ENCODE measurements at places on chromosomes 2 and 18. TPM values are rescaled to one million over a fixed set of nuclear protein-coding genes. Genes with fewer than 3 reads are reported as not detected.

DNA sequence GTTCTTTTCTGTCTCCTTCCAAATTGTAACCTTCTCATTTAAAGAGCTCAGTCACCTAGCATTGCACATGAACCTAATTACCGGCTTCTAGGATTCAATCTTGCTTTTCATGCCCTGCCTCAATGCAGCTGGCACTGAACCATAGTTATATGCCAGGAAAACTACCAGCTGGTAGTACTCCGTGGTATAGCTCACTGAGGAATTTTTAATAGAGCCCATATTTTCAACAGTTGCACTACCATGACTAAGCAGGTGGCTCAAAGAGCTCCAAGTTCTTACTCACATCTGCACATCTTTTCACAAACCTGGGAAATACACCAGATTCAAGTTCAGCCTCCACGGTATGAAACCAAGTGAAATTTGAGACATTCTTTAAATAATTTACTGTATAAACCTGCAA, 363.5 kb downstream of the GRB14 start:
- no peak overlapping the region for H3K27ac ChIP-seq
- no peaks in the 10 kb centered on the region for H3K27me3 ChIP-seq
- no peaks in the 10 kb centered on the region for H3K4me1 ChIP-seq
- H3K4me3 ChIP-seq = no peak overlapping the region
- no peak for DNase-seq

- H3K27me3 ChIP-seq = no peaks in the 10 kb centered on the region
- no peak overlapping the region for H3K4me3 ChIP-seq
- H3K27ac ChIP-seq = no peak overlapping the region
- no peaks in the 10 kb centered on the region for H3K36me3 ChIP-seq
- peaks cover 3% of the 10 kb centered on the region for H3K4me1 ChIP-seq
Observed at GRCh38 chr2:29068513-29068912, 5.8 kb downstream of the PCARE start.

CTDP1 gene
- total RNA-seq = 45.5 TPM

DNA sequence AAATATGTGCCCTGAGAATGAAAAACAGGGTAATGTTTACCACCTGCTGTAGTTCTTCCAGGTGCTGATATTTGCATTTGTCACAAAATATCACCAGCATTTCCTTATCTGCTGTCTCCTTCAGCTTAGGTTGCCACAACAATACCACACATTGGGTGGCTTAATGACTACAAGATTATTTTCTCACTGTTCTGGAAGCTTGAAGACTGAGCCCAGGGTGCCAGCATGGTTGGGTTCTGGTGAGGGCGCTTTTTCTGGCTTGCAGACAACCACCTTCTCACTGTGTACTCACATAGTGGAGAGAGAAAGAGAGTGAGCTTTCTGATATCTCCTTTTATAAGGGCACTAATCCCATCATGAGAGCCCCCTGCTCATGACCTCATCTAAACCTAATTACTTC, 407.5 kb upstream of the RGPD4 start:
- no peak overlapping the region for H3K27ac ChIP-seq
- no peaks in the 10 kb centered on the region for H3K36me3 ChIP-seq
- H3K27me3 ChIP-seq = no peaks in the 10 kb centered on the region

DNA sequence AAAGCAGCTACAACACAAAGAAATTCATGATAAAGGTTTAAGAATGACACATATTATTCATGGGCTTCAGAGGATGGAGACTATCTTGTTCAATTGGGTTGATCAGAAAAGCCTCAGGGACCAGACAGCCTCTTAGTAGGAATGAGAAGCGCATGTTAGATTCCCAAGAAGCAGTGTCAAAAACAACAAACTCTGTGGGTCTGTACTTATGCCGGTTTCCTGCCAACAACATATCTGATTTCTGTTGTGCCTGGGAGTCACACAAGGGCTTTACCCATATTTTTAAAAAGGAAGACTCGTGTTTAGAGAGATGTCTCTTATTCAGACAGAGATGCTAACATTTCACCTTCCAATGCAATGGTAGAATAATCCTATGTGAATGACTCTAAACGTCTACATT, 2180.6 kb upstream of the CELF4 start:
- no peaks in the 10 kb centered on the region for H3K36me3 ChIP-seq
- H3K4me1 ChIP-seq = no peaks in the 10 kb centered on the region
- DNase-seq = no peak
- H3K27me3 ChIP-seq = no peaks in the 10 kb centered on the region

SALL3 gene
- total RNA-seq = not detected

DNA sequence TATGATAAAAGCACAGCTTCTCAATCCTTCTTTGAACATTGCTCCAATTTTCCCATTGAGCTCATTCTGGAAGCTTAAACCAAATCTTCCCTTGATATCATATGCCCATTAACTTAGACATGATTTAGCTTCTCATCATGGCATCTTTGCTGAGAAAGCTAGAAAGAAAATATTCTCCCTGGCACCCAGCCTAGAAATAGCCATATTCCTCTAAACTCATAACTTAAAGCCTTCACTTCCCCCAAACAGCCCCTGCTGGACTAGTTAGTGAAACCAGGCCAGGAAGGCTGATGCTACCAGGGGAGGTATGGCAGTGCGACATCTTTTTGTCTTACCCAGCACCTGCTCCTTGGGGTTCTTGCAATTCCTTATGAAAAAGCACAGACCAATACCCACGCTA, 4.3 kb downstream of the AAK1 start:
- peaks cover 53% of the 10 kb centered on the region for H3K4me1 ChIP-seq
- peak overlapping the region; percentile 45 for H3K27ac ChIP-seq
- H3K4me3 ChIP-seq = peak overlapping the region; percentile 86
- DNase-seq = no peak
- peaks cover 48% of the 10 kb centered on the region for H3K36me3 ChIP-seq
- H3K27me3 ChIP-seq = no peaks in the 10 kb centered on the region

- H3K4me1 ChIP-seq = peaks cover 41% of the 10 kb centered on the region
- peaks cover 19% of the 10 kb centered on the region for H3K36me3 ChIP-seq
- no peak overlapping the region for H3K4me3 ChIP-seq
- no peaks in the 10 kb centered on the region for H3K27me3 ChIP-seq
- DNase-seq = peak; percentile 50
Observed at GRCh38 chr2:96493072-96493471, 12.1 kb downstream of the NEURL3 start.

CREG2 gene
- total RNA-seq = not detected

ITGB6 gene
- not detected for total RNA-seq

GRCh38 chr2:237980751-237981150, 13.9 kb downstream of the UBE2F start:
- DNase-seq = peak; percentile 71
- no peaks in the 10 kb centered on the region for H3K27me3 ChIP-seq
- H3K4me1 ChIP-seq = peaks cover 66% of the 10 kb centered on the region
- H3K36me3 ChIP-seq = peaks cover 57% of the 10 kb centered on the region
- peak overlapping the region; percentile 66 for H3K4me3 ChIP-seq
- H3K27ac ChIP-seq = peak overlapping the region; percentile 74

GRCh38 chr2:2229626-2230432, 101.2 kb downstream of the MYT1L start:
- no peak for DNase-seq
- no peaks in the 10 kb centered on the region for H3K4me1 ChIP-seq
- no peak overlapping the region for H3K27ac ChIP-seq
- no peak overlapping the region for H3K4me3 ChIP-seq

DNA sequence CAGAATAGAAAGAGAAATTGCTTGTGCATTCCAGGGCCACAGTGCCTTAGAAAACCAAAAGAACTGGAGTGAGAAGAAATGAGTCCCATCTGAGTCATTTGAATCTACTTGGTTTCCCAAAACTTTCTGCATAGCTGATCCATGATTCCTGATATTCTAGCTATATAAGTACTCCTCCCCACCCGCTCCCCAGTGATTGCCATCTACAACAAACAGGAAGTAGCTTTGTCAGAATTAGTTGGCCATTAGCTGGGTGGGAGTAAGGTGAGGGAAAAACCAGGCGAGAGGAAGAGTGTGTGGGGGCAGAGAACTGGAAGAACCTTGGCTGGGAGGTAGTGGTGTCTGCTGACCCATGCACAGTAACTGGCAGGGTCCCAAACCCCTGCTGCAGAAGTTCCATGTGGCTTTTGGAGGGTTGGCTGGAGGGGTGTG, 122.1 kb downstream of the ACAA2 start:
- no peak overlapping the region for H3K4me3 ChIP-seq
- peaks cover 7% of the 10 kb centered on the region for H3K4me1 ChIP-seq
- H3K27ac ChIP-seq = no peak overlapping the region
- peaks cover 11% of the 10 kb centered on the region for H3K27me3 ChIP-seq

GRCh38 chr2:46008091-46008870, 288.9 kb upstream of the EPAS1 start:
- peaks cover 8% of the 10 kb centered on the region for H3K36me3 ChIP-seq
- H3K27me3 ChIP-seq = no peaks in the 10 kb centered on the region
- DNase-seq = no peak
- peaks cover 12% of the 10 kb centered on the region for H3K4me1 ChIP-seq

TNFRSF11A gene
- total RNA-seq = 16.4 TPM

ATG4B gene
- total RNA-seq = 109 TPM

DNA sequence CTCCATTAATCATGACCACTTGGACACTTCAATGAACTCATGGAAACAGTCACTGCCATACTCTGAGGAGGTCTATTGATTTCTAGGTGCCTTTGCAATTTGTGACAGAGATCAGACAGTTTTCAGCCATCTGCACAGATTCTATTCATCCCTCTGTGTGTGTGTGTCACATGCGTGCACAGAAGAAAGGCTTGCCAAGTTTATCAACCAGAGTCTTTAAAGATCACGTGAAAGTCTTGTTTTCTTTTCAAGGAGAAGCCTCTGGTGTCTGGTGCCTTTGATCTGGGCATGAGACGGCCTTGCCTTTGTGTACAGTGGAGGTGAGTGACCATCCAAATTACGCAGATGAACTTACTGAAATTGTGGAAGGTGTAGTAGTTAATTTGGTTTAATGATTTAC, 164.2 kb downstream of the VAPA start:
- H3K4me3 ChIP-seq = no peak overlapping the region
- H3K36me3 ChIP-seq = no peaks in the 10 kb centered on the region
- H3K27ac ChIP-seq = no peak overlapping the region

DNA sequence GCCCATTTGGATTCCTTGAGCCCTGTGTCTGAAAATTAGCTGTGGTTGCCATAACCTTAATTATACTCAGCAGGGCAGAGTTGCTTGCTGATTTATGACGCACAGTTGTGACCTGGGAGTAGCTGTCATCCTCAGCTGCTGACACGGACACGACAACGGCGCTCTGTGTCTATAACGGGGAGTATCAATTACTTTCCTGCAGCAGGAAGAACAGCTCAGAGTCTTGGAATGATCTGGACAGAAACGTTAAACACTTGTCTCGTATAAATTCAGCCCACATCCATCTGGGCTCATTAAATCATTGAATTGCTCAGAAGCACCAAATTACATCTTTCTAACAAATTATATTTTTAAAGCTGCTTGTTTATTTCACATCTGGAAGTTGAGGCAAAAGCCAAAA, 116.3 kb downstream of the SEPTIN10 start:
- H3K36me3 ChIP-seq = no peaks in the 10 kb centered on the region
- DNase-seq = no peak
- no peak overlapping the region for H3K4me3 ChIP-seq
- H3K4me1 ChIP-seq = no peaks in the 10 kb centered on the region
- no peak overlapping the region for H3K27ac ChIP-seq

SRD5A2 gene
- not detected for total RNA-seq

FSIP2 gene
- 0.21 TPM for total RNA-seq

DYNAP gene
- not detected for total RNA-seq

- peaks cover 5% of the 10 kb centered on the region for H3K4me1 ChIP-seq
- no peak overlapping the region for H3K4me3 ChIP-seq
- H3K27me3 ChIP-seq = peaks cover 53% of the 10 kb centered on the region
- H3K27ac ChIP-seq = no peak overlapping the region
- H3K36me3 ChIP-seq = peaks cover 4% of the 10 kb centered on the region
Observed at GRCh38 chr2:218964041-218964771, 4.7 kb downstream of the CDK5R2 start.

LRRTM4 gene
- total RNA-seq = not detected

IL1R1 gene
- 1.7 TPM for total RNA-seq

VSNL1 gene
- not detected for total RNA-seq

SH2D6 gene
- 0.96 TPM for total RNA-seq

GRCh38 chr18:28794459-28795245, 617.7 kb upstream of the CDH2 start:
- H3K36me3 ChIP-seq = no peaks in the 10 kb centered on the region
- no peak for DNase-seq
- H3K4me1 ChIP-seq = no peaks in the 10 kb centered on the region
- H3K27me3 ChIP-seq = no peaks in the 10 kb centered on the region

GRCh38 chr2:38514603-38515154, 88.0 kb downstream of the HNRNPLL start:
- H3K4me1 ChIP-seq = no peaks in the 10 kb centered on the region
- H3K27ac ChIP-seq = no peak overlapping the region
- no peaks in the 10 kb centered on the region for H3K36me3 ChIP-seq
- H3K4me3 ChIP-seq = no peak overlapping the region
- DNase-seq = no peak

EPHA4 gene
- 0.31 TPM for total RNA-seq

DNA sequence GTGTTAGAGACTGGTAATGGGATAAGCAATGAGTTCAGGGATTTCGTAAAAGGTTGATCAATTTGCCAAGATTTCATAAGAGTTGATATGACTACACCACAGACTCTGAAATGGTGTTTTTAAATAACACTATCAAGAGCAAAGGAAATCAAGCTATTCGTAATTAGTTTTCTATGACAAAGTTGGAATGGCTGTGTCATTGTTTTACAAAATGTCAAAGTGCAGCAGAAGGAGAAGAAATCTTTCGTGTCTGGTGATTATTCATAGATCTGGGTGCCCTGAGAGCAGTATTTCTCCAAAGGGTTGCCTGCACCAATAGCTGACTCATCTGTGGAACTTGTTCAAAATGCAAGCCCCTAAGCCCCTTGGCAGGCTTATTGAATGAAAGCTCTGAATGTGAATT, 70.1 kb downstream of the NABP1 start:
- no peak for DNase-seq
- H3K27me3 ChIP-seq = peaks cover 53% of the 10 kb centered on the region
- H3K27ac ChIP-seq = no peak overlapping the region
- peaks cover 9% of the 10 kb centered on the region for H3K4me1 ChIP-seq
- H3K4me3 ChIP-seq = no peak overlapping the region

SLC11A1 gene
- total RNA-seq = 0.19 TPM

DNA sequence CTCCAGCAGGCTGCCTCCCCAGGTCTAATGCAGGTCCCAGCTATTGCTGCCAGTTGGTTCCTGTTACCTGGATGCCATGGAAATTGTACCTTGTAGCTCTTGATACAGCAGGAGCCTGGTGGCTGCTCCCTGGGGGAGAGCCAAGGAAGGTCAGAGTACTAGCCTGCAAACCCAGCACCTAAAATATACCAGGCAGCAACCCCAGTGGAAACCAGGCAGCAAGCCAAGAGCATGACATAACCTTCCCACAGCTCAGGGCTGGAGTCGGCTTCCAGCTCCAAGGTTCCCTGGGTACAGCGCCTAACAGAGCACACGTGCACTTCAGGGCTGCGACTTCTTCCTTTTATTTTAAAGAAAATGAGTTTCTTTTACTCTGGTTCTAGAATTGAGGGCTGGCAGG, 30.3 kb downstream of the TNP1 start:
- no peaks in the 10 kb centered on the region for H3K4me1 ChIP-seq
- H3K36me3 ChIP-seq = no peaks in the 10 kb centered on the region
- no peak for DNase-seq
- H3K27me3 ChIP-seq = peaks cover 23% of the 10 kb centered on the region
- no peak overlapping the region for H3K27ac ChIP-seq

All from activated CD4-positive, alpha-beta T cell treated with anti-CD3 and anti-CD28 coated beads, Interleukin-2, amount 10 ng/mL, durations not matched to agents 24 days and 14 days (primary cell).